ENCODE measurements at places on chromosomes 7 and 10. TPM values are rescaled to one million over a fixed set of nuclear protein-coding genes. Genes with fewer than 3 reads are reported as not detected.

The MBL2 gene
- not detected for total RNA-seq

The HTR5A gene
- not detected for total RNA-seq

The SUN1 gene
- 107 TPM for total RNA-seq

The ZNF467 gene
- 0.95 TPM for total RNA-seq

The TAS2R4 gene
- 0.79 TPM for total RNA-seq

The OPN4 gene
- total RNA-seq = not detected

The FBXL13 gene
- 2.1 TPM for total RNA-seq

The FAM25C gene
- total RNA-seq = not detected

The LMOD2 gene
- total RNA-seq = not detected

The CCDC71L gene
- total RNA-seq = 13.7 TPM

The MRLN gene
- total RNA-seq = not detected

The TMEM273 gene
- total RNA-seq = not detected

The SLIT1 gene
- total RNA-seq = under 0.01 TPM

The JCAD gene
- total RNA-seq = 4.3 TPM

The LIPK gene
- total RNA-seq = not detected

The CFAP58 gene
- total RNA-seq = 1.3 TPM

The C10orf62 gene
- not detected for total RNA-seq

The MYL10 gene
- not detected for total RNA-seq

The KAZALD1 gene
- total RNA-seq = 84.3 TPM

The OR13A1 gene
- under 0.01 TPM for total RNA-seq

The SPDYE11 gene
- not detected for total RNA-seq

The GPR146 gene
- 2.4 TPM for total RNA-seq

The ANKRD7 gene
- total RNA-seq = 1.6 TPM

The PAPSS2 gene
- 82.8 TPM for total RNA-seq
